ENCODE measurements at places on chromosomes 16 and 17.

DNA sequence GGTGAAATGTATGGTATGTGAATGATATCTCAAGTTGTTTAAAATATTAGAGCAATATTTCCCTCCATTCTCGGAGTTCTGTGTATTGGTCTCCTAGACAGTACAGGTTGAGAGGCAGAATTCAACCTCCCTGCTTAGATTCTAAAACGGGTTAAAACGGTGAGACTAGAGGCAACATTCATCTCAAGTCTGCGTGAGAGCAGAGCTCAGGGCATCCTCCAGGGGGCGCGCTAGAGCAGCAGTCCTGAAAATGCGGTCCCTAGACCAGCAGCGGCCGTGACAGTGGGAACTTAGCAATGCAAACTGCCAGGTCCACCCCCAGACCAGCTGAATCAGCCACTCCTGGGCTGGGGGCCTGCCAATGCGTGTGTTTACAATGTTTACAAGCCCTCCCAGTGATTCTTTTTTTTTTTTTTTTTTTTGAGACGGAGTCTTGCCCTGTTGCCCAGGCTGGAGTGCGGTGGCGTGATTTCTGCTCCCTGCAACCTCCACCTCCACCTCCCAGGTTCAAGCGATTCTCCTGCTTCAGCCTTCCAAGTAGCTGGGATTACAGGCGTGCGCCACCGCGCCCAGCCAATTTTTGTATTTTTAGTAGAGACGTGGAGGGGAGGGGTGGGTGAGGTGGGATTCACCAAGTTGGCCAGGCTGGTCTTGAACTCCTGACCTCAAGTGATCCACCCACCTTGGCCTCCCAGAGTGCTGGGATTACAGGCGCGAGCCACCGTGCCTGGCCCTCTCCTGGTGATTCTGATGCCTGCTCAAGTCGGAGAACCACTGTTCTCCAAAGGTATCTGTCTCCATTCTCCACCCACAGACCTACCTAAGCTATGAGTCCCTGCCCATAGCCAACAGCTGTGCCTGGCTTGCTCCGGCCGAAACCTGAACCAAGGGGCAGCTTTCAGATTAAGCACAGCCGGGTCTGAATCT is 24.2 kb downstream of the KLHL36 start:
- DNase-seq = no peak

DNA sequence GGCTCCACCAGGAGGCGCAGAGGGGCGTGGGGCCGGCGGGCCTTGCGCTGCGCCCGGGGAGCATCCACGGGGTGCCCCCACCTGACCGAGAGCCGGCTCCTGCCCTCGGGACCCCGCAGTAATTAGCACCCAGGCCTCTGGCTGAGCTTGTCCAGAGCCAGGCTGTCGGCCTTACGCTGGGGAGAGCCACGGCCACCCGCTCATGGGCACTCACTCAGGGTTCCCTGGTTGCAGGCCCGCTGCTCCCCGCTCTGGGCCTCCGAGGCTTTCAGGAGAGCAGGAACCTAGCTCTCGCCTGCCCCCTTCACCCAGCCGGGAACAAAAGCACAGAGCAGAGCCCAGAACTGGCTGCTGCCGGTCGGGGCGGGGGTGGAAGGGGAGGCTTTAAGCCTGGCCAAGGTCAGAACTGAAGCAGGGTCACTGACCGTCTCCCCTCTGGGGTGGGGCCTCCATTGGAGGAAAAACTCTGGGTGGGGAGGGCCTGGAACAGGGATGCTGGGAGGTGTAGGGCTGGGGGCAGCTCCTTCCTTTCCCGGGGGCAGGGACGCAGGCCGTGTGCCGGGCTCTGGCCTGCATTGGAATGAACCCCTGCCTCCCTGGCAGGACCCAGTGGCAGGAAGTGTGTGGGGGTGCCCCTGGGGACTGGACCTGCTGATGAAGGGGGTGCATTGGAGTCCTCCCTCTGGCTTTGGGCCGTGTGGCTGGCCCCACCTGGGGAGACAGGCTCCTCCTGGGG is 12.3 kb downstream of the GLIS2 start:
- peak; percentile 40 for DNase-seq

DNA sequence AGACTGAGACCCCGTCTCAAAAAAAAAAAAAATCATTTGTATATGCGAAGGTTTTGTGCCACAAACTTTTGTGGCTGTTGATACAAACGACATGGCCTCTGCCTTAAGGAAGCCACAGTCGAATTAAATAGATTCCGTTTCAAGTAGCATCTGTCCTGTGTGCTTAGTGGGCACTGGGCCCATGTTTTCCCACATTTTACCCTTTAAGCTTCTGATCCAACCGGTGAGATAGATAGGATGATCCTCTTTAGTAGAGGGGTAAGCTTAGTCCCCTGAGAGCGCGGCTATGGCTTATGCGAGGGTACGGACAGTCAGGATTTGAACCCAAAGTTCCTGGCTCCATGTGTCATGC is 776 bp upstream of the TMEM219 start:
- DNase-seq = peak; percentile 30

DNA sequence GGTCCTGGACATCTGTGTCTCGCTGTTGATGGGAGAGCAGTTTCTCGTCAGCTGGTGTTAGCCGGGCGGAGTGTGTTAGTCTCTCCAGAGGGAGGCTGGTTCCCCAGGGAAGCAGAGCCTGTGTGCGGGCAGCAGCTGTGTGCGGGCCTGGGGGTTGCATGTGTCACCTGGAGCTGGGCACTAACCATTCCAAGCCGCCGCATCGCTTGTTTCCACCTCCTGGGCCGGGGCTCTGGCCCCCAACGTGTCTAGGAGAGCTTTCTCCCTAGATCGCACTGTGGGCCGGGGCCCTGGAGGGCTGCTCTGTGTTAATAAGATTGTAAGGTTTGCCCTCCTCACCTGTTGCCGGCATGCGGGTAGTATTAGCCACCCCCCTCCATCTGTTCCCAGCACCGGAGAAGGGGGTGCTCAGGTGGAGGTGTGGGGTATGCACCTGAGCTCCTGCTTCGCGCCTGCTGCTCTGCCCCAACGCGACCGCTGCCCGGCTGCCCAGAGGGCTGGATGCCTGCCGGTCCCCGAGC is 17.9 kb downstream of the GAA start:
- peak; percentile 37 for DNase-seq

All from NCI-H524 treated with DMSO at 0.1 percent for 48 hours (cell line).